ENCODE measurements at places on chromosomes 7 and 10.

GRCh38 chr10:128630787-128631252 is 504.6 kb upstream of the MKI67 start:
- no peak for DNase-seq

DNA sequence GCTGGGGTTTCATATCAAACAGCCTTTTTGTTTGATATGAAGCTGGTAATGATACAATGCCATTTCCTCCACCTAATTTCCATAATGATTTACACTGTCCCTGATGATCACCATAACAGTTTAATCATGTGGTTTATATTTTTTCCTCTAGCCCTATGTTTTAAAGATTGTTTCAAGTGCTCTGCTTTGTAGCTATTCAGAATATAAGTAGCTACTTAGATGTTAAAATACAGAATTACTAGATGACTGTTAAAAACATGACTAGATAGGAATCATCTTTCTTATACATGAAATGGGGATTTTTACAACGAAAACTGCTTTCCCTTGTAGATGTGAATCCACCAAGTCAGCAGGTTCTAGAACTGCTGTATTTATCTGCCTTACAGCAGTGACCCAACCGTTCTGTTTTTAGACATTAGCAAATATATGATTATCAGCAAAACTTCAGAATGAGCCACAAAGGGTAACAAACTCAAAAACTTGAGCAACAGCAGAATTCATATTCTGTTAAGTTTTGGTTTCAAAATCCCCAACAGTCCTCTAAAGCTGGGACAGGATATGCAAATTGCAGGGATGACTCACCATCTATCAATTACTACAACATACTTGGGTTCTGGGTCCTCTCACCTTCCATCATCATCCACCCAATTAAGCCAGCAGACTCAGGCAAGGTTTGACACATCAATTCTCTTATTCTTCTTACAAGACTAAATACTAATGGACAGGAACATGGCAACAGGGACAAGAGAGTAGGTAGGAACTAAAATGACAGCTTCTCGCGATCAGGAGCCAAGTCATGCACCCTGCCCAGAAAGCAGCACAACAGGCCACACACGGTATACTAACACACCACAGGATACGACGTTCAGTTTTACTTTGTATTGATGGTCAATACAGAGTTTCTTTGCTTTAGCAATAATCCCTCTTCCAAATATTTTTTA is 83.9 kb downstream of the PIP4K2A start:
- DNase-seq = peak; percentile 42

- DNase-seq = no peak
Observed at GRCh38 chr10:29784175-29784773, 149.5 kb upstream of the SVIL start.

- DNase-seq = no peak
Observed at GRCh38 chr7:74203956-74204618, 5.7 kb upstream of the LAT2 start.

DNA sequence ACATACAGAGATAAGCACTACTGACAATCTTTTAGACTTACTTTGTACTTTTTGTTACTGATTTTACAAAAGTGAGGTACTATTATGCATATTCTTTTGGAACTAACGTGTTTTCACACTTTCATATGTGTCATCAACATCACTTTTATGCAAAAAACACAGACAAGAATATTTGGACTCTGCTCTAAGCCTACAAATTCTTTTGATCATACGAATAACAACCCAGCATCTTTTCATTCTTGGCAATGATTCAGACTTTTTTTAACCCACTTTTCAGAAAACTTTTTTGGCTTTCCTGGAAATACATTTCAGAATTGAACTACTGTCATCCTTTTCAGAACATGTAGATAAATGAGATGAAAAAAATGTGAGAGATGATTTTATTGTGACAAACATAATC is 30.2 kb downstream of the USP6NL start:
- no peak for DNase-seq

DNA sequence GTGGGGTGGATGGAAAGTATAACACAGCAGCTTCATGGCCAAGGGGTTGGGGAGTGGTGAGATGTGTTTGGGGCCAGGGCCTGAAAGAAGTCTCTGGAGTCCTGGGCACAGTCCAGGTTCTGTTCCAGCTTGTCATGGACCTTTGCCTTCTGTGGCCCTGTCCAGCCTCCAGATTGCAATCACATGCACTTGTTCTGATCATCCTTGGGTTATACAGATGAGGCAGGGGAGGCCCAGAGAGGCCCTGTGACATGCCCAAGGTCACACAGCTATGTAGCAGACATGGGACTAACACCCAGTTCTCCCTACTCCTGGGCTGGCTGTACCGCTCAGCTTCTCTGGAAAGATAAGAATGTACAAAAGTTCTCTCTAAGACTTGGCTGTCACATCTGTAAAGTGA is 11.7 kb downstream of the VWA2 start:
- no peak for DNase-seq

DNA sequence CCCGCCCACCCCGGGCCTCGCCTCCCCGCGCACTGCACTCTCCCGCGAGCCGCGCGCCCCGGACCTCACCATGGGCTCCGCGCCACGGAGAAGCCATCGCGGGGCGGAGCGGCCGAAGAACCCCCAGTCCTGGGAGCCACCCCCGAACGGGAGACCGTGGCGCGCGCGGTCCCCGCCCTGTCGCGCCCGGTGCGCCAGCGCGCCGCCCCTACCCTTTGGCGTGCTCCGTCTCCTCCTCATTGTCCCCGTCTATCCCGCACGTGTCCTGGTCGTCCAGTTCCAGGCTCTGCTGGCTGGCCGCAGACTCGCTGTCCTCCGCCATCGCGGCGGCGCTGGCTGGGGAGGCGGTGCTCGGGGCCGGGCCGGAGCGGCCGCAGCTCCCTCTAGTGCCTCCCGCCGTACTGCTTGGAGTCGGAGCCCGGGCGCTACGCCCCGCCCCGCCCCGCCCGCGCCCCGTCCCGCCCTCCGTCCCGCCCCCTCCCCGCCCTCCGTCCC is at the start of gene NMT2:
NMT2 (minus strand) TSS at position 403 of the 495 bp plus-strand sequence; CDS start at position 322, 81 bp downstream.
- no peak for DNase-seq

GRCh38 chr10:45008524-45009161 is 7.9 kb downstream of the ZNF22 start:
- DNase-seq = no peak

GRCh38 chr10:53528974-53529373 is 756.4 kb upstream of the MBL2 start:
- DNase-seq = no peak

DNA sequence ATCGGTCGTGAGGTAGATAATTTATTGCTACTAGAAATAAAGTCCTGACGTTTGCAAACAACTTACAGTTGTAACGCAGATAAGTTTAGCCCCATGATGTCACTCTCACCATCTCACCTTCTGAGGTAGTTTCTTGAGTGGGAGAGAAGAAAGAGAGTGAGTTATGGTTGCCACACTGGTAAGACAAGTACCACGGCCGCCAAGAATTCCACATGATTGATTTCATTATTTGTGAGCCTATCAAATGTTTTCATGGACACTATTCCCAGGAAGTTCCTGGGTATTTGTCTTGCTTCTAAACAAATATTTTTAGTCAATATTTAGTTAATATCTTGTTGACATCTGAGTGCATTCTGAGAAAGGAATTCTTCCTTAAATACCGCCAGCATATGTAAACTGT is 339.4 kb upstream of the KIAA1217 start:
- DNase-seq = no peak

DNA sequence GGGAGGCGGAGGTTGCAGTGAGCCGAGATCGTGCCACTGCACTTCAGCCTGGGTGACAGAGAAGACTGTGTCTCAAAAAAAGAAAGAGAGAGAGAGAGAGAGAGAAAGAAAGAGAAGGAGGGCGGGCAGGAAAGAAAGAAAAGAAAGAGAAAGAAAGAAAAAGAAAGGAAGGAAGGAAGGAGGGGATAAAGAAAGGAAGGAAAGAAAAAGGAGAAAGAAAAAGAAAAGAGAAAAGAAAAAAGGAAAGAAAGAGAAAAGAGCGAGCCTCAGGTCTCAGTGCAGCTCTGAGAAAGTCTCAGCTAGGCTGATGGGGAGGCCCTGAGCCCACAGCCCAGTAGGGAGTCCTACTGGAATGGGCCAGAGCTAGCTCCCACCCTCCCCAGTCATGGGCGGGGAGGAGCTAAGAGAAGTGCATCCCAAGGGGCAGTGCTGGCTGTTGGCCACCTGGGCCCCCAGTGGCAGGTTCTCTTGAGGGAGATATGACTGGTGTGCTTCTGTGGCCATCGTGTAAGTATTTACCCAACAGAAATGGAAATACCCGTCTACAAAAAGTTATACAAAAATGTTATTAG is 69.3 kb downstream of the ABRAXAS2 start:
- no peak for DNase-seq

- DNase-seq = no peak
Observed at GRCh38 chr7:20350518-20350951, 19.8 kb downstream of the ITGB8 start.

DNA sequence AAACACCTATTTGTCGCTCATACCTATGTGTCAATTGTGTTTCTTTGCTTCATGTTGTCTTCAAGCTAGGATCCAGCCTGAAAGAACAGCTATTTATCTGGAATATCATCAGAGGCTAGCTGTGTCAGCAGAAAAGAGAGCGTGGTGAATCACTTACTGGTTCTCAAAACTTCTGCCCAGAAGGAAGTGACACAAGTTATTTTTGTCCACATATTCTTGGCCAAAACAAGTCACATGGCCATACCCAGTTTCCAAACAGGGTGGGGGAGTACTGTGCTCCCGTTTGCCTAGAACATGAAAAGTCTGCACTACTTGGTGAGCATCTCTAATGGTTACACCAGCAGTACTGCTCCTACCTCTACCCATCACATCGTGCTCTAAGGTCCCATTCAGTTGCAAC is 160.9 kb upstream of the CSTF2T start:
- no peak for DNase-seq

DNA sequence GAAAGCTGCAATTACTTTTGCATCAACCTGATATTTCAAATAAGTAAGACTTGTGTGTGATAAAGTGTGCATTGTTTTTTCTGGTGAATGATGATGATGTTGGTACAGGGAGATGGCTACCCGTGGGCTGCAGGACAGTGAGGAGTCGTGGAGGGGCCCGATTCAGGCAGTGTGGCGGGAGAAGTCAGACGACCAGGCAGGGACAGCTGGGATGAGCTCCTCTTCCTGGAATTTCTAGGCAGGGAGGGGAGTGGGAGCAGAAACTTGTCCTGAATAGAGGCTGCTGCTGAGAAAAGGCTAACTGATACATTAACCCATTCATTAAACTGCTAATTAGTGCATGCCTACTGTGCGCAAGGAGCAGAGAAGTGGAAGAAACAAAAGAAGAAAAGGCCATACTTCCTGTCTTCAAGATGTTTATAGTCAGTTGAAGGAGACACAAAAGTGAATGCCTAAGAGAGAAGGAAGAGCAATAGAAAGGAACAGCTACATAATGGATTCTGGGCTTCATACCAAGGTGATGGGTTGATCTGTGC is 9.3 kb upstream of the GATAD1 start:
- no peak for DNase-seq

DNA sequence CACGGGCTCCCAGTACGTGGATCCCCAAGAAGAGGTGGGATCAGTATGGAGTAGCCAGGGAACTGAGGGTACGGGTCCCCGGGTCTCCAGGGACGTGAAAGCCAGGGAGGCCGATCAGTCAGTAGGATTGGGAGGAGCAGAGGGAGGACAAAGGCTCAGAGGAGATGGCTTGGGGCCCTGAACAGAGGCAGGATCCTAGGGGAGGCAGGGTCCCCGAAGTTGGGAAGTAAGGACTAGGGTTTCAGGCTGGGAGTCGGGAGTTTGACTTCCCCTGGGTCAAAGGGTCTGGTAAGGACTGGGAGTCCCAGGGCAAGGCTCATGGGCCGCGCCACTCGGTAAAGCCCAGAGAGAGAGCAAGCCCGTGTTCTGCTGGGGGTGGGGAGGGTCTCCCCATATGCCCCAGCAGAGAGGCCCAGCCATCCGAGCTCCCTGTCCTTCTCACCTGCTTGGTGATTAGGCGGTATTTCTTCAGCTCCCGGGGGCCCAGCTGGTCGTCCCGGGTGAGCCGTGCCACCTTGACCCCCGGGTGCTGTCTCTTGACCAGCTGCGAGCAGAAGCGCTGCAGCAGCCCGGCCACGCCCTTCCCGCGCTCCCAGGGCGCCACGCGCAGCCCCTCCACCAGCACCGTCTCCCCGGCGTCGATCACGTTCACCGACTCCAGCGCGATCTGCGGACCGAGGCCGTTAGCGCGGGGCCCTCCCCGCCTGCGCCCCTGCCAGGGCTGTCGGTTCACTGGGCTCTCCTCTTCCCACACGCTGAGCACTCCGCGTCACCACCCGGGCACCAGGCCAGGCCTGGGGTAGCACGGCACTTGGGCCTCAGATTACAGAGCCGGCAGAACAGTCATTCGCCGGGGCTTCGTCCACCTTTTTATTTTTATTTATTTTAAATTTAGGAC is 7.0 kb downstream of the NAT16 start:
- no peak for DNase-seq

DNA sequence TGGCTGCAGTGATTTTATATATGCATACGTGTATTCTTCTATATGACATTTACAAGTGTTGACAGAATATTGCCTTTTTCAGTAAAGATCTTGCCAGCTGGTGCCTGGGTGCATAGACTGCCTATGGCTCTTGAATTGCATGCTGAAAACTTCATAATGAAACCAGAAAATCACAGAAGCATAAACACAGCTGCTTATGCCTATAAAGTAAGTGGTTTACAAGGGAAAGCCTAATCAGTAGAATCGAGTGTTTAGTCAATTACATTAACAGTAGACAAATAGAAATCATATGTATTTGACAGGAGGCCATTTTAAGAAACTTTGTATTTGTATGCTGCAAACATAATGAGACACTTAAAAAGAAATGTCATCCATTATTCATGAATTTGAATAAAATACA is 82.5 kb downstream of the TMEM168 start:
- DNase-seq = no peak

- DNase-seq = no peak
Observed at GRCh38 chr7:141154131-141154732, 80.4 kb downstream of the TMEM178B start.

DNA sequence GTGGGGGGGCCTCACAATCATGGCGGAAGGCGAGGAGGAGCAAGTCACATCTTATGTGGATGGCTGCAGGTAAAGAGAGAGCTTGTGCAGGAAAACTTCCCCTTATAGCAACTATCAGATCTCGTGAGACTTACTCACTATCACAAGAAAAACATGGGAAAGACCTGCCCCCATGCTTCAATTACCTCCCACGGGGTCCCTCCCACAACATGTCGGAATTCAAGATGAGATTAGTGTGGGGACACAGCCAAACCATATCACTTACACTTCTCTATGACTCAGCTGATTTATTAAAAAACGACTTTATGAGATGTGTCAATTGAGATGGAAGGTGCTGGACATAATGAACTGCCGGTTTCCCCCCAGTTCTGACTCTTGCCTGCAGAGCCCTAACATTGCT is 23.8 kb upstream of the CHN2 start:
- DNase-seq = no peak

DNA sequence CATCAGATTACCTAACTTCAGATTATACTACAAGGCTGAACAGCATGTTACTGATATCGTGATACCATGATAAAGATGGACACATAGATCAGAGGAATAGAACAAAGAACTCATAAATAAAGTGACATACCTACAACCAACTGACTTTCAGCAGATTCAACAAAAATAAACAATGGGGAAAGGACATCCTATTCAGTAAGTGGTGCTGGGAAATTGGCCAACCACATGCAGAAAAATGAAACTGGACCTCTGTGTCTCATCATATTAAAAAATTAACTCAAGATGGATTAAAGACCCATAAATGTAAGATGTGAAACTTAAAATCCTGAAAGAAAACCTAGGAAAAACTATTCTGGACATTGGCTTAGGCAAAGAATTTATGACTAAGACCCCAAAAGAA is 158.6 kb downstream of the ZEB1 start:
- DNase-seq = no peak

Measured in activated naive CD4-positive, alpha-beta T cell treated with anti-CD3 and anti-CD28 coated beads, Interleukin-2, amount 50 U/mL, for 16 hours (primary cell).